ENCODE measurements at places on chromosomes 1 and 21.

DNA sequence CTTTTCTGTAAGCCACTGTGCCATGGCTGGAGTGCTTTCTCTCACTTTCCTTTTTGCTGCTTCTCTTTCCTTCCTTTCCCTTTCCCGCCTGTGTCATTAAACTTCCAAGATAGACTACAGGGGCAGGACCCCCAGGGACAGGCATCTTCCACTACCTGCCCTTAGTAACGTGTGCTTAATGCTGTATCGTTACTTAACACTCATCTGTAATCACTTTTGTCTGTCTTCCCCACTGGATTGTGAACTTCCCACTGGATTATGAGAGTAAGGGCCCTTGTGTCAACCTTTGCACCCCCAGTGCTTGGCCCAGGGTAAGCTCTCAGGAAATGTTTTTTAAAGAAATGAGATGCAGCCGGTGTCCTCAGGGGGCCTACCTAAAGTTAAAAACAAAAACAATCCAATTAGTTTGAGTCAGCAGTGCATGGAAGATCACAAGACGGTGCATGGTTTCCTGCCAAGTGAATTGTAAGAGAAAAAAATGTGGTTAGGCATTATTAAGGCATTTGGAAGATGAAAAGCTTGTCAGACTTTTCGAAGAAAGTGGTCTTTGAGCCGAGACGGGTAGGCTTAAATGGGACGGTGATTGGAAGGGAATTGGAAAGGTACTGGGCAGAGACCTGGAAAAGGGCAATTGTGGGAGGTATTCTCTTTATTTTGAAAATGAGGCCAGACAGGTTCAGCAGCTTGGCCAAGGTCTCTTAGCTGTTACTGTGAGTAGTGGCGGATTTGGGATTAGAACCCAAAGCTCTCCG is 958 bp downstream of the LYPLAL1 start:
- DNase-seq: no peak
- peaks cover 7% of the 10 kb centered on the region for H3K36me3 ChIP-seq
- H3K27ac ChIP-seq: peak overlapping the region; percentile 72
- H3K4me3 ChIP-seq: peak overlapping the region; percentile 93

DNA sequence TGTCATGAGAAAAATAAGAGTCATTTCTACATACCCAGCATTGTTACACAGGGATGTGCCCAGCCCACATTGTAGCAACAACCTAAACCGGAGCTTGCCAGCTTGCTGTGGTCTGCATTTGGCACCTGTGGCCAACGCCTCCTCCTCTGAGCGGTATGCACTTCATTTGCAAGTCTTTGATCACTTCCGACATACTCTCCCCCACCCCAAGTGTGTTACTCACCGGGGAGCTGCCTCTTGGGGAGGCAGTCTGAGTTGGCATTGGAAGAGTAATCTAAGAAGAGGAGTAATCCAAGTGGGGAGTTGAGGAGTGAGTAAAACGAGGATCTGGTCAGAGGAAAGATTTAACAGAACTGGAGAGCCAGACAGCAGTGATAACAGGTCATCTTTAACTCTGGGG is 3.8 kb downstream of the BCL9 start:
- H3K27ac ChIP-seq: peak overlapping the region; percentile 58
- peak; percentile 98 for DNase-seq
- no peaks in the 10 kb centered on the region for H3K36me3 ChIP-seq
- peaks cover 63% of the 10 kb centered on the region for H3K4me1 ChIP-seq
- H3K4me3 ChIP-seq: peak overlapping the region; percentile 65

DNA sequence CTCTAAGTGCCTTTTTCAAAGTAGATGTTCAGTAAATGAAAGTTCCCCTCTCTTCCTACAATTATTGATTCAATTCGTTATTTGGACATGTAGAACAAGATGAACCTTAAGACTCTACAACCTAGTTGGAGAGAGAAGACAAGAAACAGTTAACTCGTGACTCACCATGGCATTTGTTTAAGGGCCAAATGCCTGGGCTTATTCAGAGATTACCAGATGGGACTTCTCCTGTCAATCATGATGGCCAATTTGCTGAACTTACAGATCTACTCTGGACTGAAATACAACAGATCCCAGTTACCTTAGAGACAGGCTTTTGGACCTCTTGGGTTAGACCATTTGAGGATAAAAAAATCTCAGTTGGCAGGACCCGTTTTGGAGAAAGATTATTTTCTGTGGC is 93.5 kb downstream of the C1orf94 start:
- no peaks in the 10 kb centered on the region for H3K4me1 ChIP-seq
- no peak overlapping the region for H3K27ac ChIP-seq
- DNase-seq: no peak
- no peak overlapping the region for H3K4me3 ChIP-seq
- H3K36me3 ChIP-seq: no peaks in the 10 kb centered on the region

- no peaks in the 10 kb centered on the region for H3K27me3 ChIP-seq
- no peaks in the 10 kb centered on the region for H3K4me1 ChIP-seq
- DNase-seq: no peak
- H3K36me3 ChIP-seq: no peaks in the 10 kb centered on the region
- no peak overlapping the region for H3K27ac ChIP-seq
- H3K4me3 ChIP-seq: no peak overlapping the region
Measured at GRCh38 chr1:81380436-81380835, 420.3 kb upstream of the ADGRL2 start.

- no peaks in the 10 kb centered on the region for H3K36me3 ChIP-seq
- H3K4me1 ChIP-seq: no peaks in the 10 kb centered on the region
- no peak overlapping the region for H3K27ac ChIP-seq
Measured at GRCh38 chr1:56068908-56069307, 510.5 kb downstream of the PLPP3 start.

DNA sequence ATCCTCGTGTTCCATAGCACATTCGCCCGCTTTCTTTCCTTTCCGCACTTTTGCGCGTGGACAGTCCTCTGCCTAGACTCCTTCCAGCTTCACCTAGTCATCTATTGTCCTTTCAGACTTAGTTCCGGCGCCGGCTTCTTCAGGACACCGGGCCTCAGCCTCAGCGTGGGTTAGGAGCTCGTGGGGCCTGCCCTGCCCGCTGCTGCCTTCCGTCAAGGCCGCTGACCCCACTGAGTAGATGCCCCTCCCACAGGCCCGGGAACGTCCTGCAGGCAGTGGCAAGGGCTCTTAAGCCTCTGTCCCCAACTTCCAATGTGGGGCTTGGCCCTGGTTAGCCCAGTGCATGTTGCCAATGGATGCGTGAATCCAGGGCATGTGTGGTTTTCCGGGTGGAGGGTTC is 11.4 kb downstream of the DMRTB1 start:
- H3K27ac ChIP-seq: no peak overlapping the region
- H3K27me3 ChIP-seq: no peaks in the 10 kb centered on the region
- H3K36me3 ChIP-seq: no peaks in the 10 kb centered on the region
- H3K4me3 ChIP-seq: no peak overlapping the region

DNA sequence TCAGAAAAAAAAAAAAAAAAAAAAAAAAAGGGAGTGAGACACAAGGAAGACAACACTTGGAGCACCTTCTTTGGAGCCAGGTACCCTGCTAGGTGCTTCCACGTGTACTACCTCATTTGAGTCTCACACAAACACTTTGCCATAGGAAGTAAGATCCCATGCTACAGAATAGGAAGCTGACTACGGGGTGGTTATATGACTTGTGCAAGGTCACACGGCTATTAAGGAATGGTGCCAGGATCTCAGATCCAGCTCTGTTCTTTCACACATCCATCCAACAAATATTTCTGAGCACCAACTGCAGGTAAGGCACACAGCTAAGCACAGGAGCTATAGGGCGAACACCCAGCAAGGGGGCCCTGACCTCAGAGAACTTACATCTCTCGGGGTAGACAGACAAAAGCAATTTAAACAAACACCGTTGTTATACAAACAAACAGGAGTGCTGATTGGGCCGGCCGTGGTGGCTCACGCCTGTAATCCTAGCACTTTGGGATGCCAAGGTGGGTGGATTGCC is 22.4 kb downstream of the PTAFR start:
- H3K4me3 ChIP-seq: no peak overlapping the region
- no peaks in the 10 kb centered on the region for H3K4me1 ChIP-seq
- no peak for DNase-seq
- no peak overlapping the region for H3K27ac ChIP-seq
- H3K36me3 ChIP-seq: no peaks in the 10 kb centered on the region
- no peaks in the 10 kb centered on the region for H3K27me3 ChIP-seq

- H3K4me1 ChIP-seq: no peaks in the 10 kb centered on the region
- no peak overlapping the region for H3K4me3 ChIP-seq
- no peak for DNase-seq
- no peaks in the 10 kb centered on the region for H3K27me3 ChIP-seq
- H3K36me3 ChIP-seq: no peaks in the 10 kb centered on the region
Measured at GRCh38 chr1:199101139-199101538, 462.3 kb downstream of the PTPRC start.

- no peak for DNase-seq
- H3K4me1 ChIP-seq: no peaks in the 10 kb centered on the region
- H3K36me3 ChIP-seq: no peaks in the 10 kb centered on the region
- H3K27ac ChIP-seq: no peak overlapping the region
- H3K4me3 ChIP-seq: no peak overlapping the region
- H3K27me3 ChIP-seq: peaks cover 2% of the 10 kb centered on the region
Measured at GRCh38 chr1:224894915-224895314, 34.6 kb upstream of the DNAH14 start.

DNA sequence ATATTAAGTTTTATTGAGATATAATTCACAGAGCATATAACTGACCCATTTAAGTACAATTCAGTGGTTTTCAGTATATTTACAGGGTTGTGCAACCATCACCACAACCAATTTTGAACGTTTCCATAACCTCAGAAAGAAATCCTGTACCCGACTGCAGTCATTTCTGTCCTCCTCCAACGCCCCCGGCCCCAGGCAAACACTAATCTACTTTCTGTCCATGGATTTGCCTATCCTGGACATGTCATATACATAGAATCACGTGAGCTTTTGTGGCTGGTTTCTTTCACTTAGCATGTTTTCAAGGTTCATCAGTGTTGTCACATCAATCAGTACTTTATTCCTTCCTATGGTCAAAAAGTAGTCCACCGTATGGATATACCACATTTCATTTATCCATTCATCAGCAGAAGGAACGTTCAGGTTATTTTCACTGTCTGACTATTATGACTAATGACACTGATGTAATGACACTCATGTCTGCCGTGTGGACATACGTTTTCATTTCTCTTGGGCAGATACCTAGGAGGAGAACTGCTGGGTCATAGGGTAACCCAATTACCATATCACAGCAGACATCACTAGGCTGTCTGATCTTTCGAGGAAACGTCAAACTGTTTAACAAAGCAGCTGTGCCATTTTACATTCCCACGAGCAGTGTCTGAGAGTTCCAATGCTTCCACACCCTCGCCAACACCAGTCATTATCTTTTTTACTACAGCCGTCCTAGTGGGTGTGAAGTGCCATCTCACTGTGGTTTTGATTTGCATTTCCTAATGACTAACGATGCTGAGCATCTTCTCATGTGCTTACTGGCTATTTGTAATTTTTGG is 30.8 kb downstream of the MRPL37 start:
- H3K36me3 ChIP-seq: no peaks in the 10 kb centered on the region
- peak; percentile 45 for DNase-seq
- H3K27ac ChIP-seq: no peak overlapping the region
- no peak overlapping the region for H3K4me3 ChIP-seq
- H3K4me1 ChIP-seq: no peaks in the 10 kb centered on the region

DNA sequence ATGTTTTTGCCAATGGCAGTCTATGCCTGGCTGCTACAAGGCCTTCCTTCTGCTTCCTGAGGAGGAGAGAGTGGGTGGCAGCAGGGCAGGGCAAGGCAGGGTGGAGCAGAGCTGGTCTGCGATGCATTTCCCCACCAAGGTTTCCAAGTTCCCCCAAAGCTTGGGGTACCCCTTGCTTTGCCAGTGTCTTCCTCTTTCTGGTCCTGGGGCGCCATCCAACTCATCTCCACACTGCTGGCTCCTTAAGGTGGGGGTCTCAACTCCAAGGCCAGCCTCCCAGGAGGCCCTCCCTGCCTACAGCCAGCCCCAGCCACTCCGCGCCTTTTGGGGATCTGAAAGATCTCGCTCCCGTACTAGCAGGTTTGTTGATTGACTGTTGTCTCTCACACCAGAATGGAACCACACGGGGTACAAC is 3.9 kb upstream of the SKI start:
- no peak overlapping the region for H3K27ac ChIP-seq
- H3K36me3 ChIP-seq: no peaks in the 10 kb centered on the region
- no peaks in the 10 kb centered on the region for H3K27me3 ChIP-seq
- no peak for DNase-seq

- no peak for DNase-seq
- H3K4me1 ChIP-seq: no peaks in the 10 kb centered on the region
- no peak overlapping the region for H3K4me3 ChIP-seq
- no peaks in the 10 kb centered on the region for H3K27me3 ChIP-seq
- H3K36me3 ChIP-seq: no peaks in the 10 kb centered on the region
- H3K27ac ChIP-seq: no peak overlapping the region
Measured at GRCh38 chr1:13646521-13646920, 53.5 kb upstream of the PRDM2 start.

- H3K4me3 ChIP-seq: no peak overlapping the region
- H3K27ac ChIP-seq: no peak overlapping the region
- H3K27me3 ChIP-seq: no peaks in the 10 kb centered on the region
- H3K4me1 ChIP-seq: no peaks in the 10 kb centered on the region
Measured at GRCh38 chr1:42753070-42753469, 13.0 kb upstream of the CLDN19 start.

DNA sequence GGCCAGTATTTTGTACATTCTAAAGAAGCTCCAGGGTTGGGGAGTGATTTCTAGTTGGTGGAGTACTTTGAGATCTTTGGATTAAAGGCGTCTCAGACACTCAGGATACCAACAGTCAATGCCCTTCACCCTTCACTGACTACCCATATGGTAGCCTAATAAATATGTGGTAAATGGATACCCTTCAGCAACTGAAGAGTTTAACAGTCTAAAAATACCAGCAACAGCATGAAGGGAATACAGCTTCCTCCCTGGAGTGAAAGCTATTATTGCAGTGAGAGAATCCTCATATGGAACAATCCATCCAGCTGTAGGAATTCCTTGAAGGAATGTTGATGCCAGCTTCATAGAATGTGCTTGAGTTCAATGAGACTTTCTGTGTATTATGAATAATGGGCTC is 26.8 kb downstream of the DNAJC11 start:
- H3K4me3 ChIP-seq: no peak overlapping the region
- no peak overlapping the region for H3K27ac ChIP-seq
- no peaks in the 10 kb centered on the region for H3K4me1 ChIP-seq
- H3K36me3 ChIP-seq: peaks cover 39% of the 10 kb centered on the region

DNA sequence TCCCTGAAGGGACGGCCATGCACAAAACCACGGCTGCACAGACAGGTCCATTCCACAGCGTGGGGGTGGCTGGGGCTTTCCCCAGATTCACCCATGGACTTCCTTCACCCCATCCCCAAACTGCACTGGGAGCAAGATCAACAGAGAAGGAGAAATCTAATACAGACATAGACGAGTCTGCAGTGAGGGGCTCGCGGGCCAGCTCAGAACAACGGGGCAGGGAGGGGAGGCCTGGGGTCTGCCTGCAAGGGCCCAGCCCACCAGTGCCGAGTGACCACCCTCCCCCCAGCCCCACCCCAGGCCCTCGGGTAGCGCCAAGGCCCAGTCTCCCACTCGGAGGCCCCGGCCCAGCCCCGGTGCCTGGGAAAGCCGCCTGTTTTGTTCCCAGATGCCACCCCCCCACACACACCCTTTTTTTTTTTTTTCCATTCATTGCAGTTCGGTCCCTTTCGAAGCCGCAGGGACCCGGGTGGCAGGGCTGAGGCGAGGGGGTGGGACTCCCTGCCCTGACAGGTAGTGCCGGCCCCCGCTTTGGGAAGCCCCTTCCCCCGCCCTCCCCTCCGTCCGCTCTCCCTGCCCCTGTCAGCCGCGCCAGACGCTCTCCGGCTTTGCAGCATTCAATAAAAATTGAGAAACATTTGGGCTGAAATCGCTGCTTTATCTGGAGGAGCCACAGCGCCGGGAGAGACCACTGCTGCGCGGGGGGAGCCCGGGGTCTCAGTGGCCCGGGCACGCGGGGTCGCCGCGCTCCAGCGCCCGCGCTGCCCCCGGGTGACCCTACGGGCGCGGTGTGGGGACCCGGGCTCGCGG is 543 bp upstream of the EPHB2 start:
- H3K27ac ChIP-seq: no peak overlapping the region
- DNase-seq: no peak
- peaks cover 6% of the 10 kb centered on the region for H3K4me1 ChIP-seq
- H3K36me3 ChIP-seq: no peaks in the 10 kb centered on the region
- no peak overlapping the region for H3K4me3 ChIP-seq
